ENCODE measurements at places on chromosomes 12 and 14. TPM values are rescaled to one million over a fixed set of nuclear protein-coding genes. Genes with fewer than 3 reads are reported as not detected.

Gene INTS13
- 25.7 TPM for polyA plus RNA-seq

DNA sequence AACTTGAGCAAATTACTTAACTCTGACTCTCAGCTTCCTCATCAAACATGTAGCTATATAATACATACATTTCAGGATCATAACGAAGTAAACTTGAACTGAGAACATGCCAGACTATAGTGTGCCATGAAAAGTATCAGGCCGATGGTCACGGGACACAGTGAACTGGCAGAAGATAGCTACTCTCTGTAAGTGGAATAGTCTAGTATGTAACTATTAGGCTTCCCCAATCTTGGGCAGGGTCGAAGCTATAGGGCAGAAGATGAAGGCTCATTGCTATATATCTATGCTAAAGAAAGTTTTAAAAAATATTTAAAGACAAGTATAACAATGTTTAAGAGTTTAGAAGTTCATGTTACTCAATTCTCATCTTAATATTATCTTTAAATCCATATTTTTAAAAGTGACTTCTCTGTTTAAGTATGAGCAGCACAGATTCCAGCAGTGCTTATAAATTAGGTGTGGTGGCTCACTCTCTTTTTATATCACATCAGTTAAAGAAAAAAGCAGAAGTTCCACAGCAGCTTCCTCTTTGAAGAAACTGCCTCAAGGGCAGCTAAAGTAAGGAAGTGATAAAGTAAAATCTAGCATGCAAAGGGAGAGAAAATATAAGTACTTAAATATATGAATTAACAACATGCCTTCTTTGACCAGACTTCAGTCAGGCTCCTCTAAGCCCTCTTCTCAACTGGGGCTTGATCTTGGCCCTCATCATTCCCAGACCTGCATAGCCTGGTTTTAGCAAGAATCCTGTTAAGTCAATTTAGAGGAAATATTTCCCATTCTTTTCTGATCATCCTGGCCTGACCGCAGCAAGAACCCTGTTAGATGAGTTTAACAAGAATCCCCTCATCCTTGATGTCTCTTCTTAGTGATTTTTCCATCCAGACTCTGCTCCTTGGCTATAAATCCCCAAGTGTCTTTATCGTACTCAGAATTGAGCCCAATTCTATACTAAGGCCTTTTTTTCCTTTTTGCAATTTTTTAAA, 8.4 kb upstream of the GLIPR1 start:
- DNase-seq: no peak

DNA sequence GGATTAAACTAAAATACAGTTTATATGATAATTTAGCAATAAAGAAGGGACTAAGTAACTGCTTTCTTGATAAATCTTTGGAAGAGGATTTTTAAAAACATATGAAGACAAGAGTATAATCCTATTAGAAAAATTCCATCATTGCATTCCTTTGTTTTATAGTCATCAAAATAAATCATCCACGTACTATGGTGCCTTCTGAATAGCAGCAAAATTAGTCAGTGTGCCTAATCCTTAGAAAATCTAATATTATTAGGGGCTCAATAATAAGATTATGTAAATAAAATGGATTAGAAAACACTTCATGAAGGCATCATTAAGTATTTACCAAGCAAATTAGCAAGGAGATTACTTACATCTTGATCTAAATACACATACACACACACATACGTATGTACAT, 102.1 kb downstream of the KCNH5 start:
- no peak for DNase-seq

Gene SLCO1B1
- polyA plus RNA-seq: not detected

DNA sequence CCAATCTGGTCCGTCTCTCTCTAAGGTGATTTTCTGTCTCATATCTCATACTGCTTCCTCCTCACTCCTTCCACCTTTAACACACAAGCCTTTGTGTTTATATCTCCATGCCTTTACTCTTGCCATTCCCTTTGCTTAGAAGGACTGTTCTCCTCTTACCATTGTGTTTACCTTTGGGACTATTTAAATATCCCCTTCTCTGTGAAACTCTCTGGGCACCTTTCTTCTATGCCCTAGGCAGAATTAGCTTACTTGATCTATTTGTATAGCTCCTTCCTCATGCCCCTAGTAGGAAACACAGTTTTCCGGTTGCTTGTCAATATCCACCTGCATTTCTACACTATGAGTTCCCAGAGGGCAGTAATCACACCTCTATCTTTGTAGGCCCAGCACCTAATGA, 3.9 kb upstream of the AMHR2 start:
- DNase-seq: no peak

DNA sequence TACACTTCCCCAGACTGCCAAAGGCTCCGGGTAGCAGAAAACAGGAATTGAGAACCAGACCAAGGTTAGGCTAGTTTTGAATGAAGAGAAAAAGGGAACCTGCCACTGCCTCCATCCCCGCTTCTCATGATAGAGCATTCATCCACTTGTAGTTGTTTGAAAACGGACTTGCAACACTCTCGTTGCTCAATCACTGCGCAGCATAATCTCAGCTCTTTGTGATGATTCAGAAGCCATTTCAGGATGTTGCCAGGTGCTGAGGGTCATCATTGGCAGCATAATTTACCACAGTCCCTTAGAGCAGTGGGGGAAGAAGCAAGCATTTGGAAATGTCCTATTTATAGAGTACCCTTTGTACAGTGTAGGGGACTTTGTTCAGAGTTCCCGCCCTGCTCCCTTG, 25.6 kb downstream of the KCNK13 start:
- DNase-seq: no peak

DNA sequence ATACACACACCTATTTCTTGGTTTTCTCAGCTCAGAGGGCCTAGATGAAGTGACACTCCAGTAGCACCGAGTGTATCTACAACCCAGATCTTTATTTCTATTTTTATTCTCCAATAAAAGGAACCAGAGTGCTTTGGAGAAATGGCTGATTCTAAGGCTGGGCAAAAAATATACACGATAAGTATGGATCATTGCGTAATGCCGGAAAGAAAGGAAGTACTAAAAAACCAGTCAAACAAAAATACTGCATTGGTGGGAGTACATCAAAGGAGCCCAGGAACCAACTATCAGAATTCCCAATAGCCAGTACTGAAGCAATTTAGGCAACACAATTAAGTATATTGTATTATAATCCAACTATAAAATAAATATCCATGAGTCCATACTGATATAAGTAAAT, 400.9 kb upstream of the CCDC196 start:
- DNase-seq: no peak

GRCh38 chr14:95023886-95024285, 133.4 kb downstream of the DICER1 start:
- no peak for DNase-seq

- DNase-seq: no peak
Observed at GRCh38 chr14:87840906-87841305, 152.1 kb downstream of the GALC start.

- no peak for DNase-seq
Observed at GRCh38 chr14:68094158-68094557, 274.6 kb downstream of the RAD51B start.

Gene BICDL1
- polyA plus RNA-seq: 3.6 TPM

- no peak for DNase-seq
Observed at GRCh38 chr14:72332871-72333270, 400.6 kb downstream of the RGS6 start.

- DNase-seq: no peak
Observed at GRCh38 chr14:28756884-28757570, 9.6 kb upstream of the FOXG1 start.

DNA sequence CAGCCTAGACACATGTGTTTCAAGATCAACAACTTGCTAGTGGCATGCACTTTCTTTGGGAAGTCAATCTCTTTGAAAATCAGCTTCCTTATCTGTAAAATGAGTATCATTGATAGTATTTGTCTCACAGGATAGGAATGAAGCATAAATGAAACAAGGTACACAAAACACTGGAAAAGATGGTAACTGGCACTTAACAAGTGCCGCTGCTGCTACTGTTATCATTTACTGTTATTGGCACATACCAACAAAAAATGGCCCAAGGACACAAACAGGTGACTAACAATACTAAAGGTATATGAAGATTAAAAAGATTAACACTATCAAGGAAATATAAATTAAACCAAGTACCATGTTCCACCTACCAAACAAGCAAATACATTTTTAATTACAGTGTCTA, 20.9 kb downstream of the HNRNPC start:
- no peak for DNase-seq

GRCh38 chr12:82510386-82510785, 152.1 kb downstream of the METTL25 start:
- DNase-seq: no peak

- DNase-seq: no peak
Observed at GRCh38 chr14:89371585-89372511, 45.2 kb downstream of the FOXN3 start.

- DNase-seq: no peak
Observed at GRCh38 chr14:74491956-74492775, 939 bp downstream of the NPC2 start.

DNA sequence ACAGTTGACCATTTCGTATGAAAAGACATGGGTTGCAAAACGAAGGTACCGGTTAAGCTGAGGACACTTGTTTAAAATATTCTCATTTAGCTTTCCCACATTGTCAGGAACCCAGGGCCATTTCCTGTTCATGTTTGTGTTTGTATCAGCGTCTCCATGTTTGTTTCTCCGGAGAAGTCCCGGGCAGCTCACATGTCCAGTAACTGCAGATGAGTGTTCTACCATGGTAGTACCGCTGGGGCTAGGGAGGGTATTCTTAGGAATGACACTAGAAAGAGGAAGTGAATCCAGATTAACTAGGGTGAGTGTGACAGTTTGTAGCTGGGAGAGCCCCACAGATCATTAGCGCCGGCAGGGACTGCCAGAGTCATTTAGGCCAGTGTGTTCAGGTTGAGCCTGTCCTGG, 50.0 kb upstream of the EVL start:
- DNase-seq: no peak

GRCh38 chr14:56211084-56211483, 92.9 kb downstream of the PELI2 start:
- no peak for DNase-seq

DNA sequence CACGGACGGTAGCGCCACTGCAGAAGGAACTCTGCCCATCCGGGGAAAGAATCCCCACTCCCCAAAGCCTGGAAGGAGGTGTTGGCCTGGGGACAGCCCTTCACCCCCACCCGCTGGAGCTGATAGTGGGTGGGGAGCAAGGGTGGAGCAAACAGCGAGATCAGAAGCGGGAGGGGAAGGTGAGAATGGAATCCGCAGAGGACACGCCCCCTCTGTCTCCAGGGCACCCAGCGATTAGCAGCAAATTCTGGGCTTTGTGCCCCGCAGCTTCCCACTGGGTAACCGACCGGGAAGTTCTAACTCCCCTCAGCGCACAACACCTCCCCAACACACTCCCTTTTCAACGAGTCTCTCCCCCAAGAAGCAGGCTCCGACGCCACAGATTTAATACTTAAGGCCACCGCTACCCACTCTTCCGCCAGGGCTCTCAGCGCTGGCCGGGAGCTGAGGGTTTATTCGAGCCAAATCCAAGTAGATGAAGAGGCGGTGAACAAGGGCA, 1.4 kb downstream of the SLC25A29 start:
- no peak for DNase-seq

DNA sequence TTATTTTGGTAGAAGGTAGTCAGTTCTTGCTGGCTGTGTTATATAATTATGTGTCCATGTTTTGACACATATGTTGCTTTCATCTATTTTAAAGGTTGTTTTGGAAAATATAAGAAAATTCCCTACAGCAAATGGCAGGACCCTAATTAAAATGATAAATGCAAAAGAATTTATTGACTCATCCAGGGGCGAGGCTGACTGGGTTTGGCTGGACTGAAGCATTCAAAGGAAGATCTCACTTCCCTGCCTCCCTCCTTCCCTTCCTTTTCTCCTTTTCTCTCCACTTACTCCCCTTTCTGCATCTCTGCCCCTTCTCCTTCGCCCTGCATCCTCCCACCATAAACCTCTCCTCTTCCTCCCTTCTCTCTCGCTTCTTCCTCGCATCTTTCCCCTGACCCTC, 129.6 kb downstream of the SNAPC1 start:
- no peak for DNase-seq

Gene IRAK3
- 5.9 TPM for polyA plus RNA-seq

- DNase-seq: no peak
Observed at GRCh38 chr12:9032202-9032964, 43.0 kb downstream of the KLRG1 start.

Gene PMCH
- polyA plus RNA-seq: not detected

GRCh38 chr12:3821441-3821840, 51.8 kb downstream of the PARP11 start:
- DNase-seq: no peak

- no peak for DNase-seq
Observed at GRCh38 chr14:89445273-89445973, 28.4 kb upstream of the FOXN3 start.

- DNase-seq: no peak
Observed at GRCh38 chr12:31599053-31599452, 8.1 kb upstream of the DENND5B start.

- DNase-seq: no peak
Observed at GRCh38 chr12:68349220-68349621, 17.1 kb upstream of the MDM1 start.

DNA sequence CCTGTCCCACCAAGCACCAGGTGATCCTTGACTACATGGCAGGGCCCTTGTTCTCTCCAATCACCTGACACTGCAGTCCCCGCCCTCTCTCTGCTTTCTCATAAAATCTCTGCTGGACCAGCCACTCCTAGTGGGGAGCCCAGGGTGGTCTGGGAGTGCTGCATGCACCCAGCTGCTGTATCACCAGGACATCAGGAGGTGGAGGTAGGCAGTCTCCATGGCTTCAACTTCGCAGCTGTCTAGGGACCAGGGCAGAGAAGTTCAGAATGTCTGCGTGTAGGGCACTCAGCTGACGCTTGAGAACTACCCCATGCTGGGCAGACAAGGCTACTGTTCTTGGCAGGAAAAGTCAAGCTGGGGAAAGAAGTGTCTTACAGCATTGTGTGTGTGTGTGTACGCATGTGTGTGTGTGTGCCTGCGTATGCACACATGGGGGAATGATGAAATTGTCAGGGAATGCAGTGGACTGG, 2.6 kb downstream of the WSCD2 start:
- no peak for DNase-seq

DNA sequence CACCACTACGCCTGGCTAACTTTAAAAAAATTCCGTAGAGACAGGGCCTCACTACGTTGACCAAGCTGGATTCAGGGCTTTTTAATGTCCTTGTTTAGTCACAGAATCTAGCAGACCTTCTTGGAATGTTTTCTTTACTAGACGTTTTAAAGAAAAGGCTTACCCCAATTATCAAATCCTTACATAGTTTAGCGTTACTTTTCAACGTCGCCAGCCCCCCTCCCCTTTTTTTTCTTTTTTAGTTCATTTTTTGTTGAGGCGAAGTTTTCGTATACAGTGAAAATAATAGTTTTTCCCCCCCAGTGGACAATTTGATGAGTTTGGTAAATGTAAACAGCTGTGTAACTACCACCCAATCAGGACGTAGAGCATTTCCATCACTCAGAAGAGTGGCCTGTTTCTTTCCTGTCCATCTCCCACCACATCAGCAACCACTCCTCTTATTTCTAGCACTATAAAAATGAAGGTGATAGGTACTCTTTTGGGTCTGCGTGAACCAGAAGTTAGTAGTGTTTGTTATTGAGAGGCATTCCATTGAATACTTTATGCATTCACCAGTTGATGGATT, 753 bp upstream of the DLGAP5 start:
- DNase-seq: no peak

Gene GLIPR1L1
- not detected for polyA plus RNA-seq

GRCh38 chr12:108635201-108635996, 1.7 kb upstream of the SELPLG start:
- DNase-seq: no peak

Data from hindlimb muscle (tissue), 1 donor.